ENCODE measurements at places on chromosomes 2 and 18. TPM values are rescaled to one million over a fixed set of nuclear protein-coding genes. Genes with fewer than 3 reads are reported as not detected.
A peak's percentile ranks its signal among the peaks of the same experiment; 100 is the strongest.

DNA sequence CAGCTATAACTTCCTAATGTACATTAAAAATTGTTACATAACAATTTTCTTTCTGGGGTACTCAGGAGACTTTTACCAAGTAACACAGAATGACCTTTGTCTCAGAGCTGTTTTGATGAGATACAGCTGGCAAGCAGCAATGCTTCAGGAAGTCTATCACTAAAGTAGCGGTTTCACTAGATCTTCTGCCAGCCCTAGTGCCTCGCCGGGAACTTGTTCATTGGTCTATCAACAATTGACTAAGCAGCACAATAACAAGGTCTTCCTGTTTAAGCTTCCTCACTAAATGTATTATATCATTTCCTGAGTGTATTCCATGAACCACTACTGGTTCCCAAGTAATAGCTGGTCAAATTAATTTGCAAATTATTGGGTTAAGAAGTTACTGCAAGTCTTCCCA lies 69.2 kb downstream of the TRIP12 start:
- no peak overlapping the region for H3K4me3 ChIP-seq
- H3K4me1 ChIP-seq: peaks cover 17% of the 10 kb centered on the region
- DNase-seq: no peak
- H3K27ac ChIP-seq: no peak overlapping the region
- H3K27me3 ChIP-seq: no peaks in the 10 kb centered on the region
- H3K36me3 ChIP-seq: peaks cover 39% of the 10 kb centered on the region

- peaks cover 14% of the 10 kb centered on the region for H3K36me3 ChIP-seq
- no peak overlapping the region for H3K27ac ChIP-seq
- no peaks in the 10 kb centered on the region for H3K4me1 ChIP-seq
- DNase-seq: no peak
These were observed 21.9 kb downstream of the KIF3C start for GRCh38 chr2:25960396-25960795.

DNA sequence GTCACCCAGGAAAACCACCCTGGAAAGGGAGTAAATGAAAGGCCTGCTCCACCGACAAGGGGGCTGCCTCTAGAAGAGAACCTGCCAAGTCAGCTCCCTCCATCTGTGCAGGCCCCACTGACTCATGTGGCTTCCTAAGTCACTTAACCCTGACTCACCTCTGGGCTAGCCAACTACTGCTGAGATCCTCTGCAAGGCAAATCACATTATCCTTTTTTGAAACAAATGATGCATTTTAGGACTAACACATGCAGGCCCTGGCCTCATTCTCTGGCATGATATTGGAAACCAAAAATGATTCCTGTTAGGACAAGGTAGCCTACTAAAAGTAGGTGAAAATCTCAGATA lies 474.6 kb downstream of the EPHA4 start:
- H3K27me3 ChIP-seq: no peaks in the 10 kb centered on the region
- DNase-seq: no peak
- H3K36me3 ChIP-seq: no peaks in the 10 kb centered on the region
- H3K4me3 ChIP-seq: no peak overlapping the region
- peaks cover 4% of the 10 kb centered on the region for H3K4me1 ChIP-seq
- H3K27ac ChIP-seq: no peak overlapping the region

- H3K4me1 ChIP-seq: no peaks in the 10 kb centered on the region
- no peak overlapping the region for H3K27ac ChIP-seq
- no peak for DNase-seq
- no peaks in the 10 kb centered on the region for H3K27me3 ChIP-seq
- H3K4me3 ChIP-seq: no peak overlapping the region
These were observed 22.9 kb downstream of the RTTN start for GRCh38 chr18:70182548-70182947.

- H3K4me3 ChIP-seq: no peak overlapping the region
- DNase-seq: no peak
- no peak overlapping the region for H3K27ac ChIP-seq
- H3K4me1 ChIP-seq: peaks cover 17% of the 10 kb centered on the region
- no peaks in the 10 kb centered on the region for H3K27me3 ChIP-seq
These were observed 20.9 kb downstream of the OXER1 start for GRCh38 chr2:42742740-42743658.

DNA sequence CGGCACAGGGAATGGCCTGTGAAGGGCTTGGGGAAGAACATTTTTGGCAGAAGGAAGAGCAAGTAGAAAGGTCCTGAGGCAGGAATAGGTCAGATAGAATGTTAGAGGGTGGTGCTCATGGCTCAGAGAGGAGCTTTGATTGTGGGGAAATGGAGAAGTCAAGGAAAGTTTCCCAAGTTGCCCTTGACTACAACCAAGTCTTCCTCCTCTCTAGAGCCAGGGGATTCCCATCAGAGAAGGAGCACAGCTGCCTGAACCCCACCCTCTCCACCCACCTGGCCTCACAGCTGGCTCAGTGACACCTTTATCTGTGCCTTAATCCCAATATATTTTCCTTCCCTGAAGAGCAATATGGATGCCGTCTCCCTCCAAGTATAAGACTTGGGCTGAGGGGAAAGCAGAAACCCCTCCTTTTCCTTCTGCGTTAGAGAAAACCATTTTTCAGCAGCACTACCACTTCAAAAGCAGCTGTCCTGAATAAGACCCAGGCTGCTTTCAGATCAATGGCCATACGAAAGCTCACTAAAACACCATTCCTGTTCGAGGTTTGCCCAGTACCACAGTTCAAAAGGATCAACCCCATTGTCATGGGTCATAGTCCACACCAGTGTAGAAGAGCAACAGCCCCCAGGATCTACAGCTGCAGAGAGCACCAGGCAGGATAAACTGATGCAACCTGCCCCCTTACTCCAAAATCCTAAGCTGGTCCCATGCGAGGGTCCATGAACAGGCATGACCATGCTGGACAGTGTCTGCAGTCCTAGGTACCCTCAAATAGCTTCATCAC lies 199.6 kb downstream of the AFF3 start:
- no peaks in the 10 kb centered on the region for H3K36me3 ChIP-seq
- DNase-seq: no peak
- no peaks in the 10 kb centered on the region for H3K27me3 ChIP-seq
- no peak overlapping the region for H3K4me3 ChIP-seq
- H3K4me1 ChIP-seq: no peaks in the 10 kb centered on the region

- peaks cover 65% of the 10 kb centered on the region for H3K36me3 ChIP-seq
- no peak for DNase-seq
- no peaks in the 10 kb centered on the region for H3K4me1 ChIP-seq
These were observed 7.5 kb downstream of the C2orf49 start for GRCh38 chr2:105344704-105345345.

DNA sequence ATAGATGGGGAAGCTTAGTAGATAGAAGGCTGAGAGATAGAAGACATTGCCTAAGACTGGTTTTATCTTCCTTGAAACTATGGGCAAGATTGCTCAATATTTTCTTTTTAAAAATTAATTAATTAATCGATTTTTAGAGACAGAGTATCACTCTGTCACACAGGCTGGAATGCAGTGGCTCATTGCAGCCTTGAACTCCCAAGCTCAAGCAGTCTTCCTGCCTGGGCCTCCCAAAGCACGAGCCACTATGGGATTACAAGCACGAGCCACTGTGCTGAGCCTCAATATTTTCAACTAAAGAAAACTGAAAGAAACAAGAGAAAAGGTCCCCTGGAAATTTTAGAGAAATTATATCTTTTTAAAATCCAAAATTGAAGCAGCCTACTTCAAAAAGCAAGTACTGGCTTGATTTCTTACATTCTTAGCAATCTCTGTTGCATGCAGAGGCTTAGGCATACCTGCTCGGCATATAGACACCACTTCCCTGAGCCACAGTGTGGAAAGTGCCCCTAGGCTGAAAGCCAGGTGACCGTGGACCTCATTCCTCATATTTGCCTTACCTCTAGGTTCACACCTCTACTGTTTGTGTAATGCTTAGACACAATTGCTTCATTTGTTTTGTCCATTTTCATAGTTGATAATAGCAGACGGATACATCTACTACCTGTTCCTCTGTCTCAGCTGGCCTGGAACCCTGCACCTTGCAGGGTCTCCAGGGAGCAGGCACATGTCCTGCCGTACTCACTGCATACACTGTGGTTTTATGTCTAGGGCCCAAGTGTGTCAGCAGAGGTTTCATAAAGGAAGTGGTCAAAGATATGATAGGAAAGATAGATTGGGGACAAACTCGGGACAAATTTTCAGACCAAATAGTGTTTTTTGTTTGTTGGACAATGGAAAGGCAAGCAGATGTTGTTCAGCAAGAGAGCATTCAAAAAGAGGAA lies 166.5 kb upstream of the ALPP start:
- no peak for DNase-seq
- H3K27me3 ChIP-seq: no peaks in the 10 kb centered on the region

DNA sequence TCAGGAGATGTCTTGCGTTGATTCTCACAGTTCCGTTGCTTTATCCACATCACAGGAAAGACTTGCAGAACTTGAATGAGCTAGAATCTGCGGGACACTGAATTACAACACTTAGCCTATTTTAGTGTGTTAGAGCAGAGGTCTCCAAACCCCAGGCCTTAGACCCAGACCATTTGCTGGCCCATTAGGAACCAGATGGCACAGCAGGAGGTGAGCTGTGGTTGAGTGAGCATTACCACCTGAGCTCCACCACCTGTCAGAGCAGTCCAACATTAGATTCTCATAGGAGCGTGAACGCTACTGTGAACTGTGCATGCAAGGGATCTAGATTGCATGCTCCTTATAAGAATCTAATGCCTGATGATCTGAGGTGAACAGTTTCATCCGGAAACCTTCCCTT lies 3.8 kb downstream of the MRPL30 start:
- no peak for DNase-seq
- no peak overlapping the region for H3K27ac ChIP-seq
- no peak overlapping the region for H3K4me3 ChIP-seq
- H3K36me3 ChIP-seq: peaks cover 23% of the 10 kb centered on the region
- no peaks in the 10 kb centered on the region for H3K27me3 ChIP-seq

GRCh38 chr18:22934789-22935188 lies 1.7 kb downstream of the RBBP8 start:
- H3K4me1 ChIP-seq: peaks cover 26% of the 10 kb centered on the region
- no peak for DNase-seq
- peaks cover 26% of the 10 kb centered on the region for H3K36me3 ChIP-seq
- peak overlapping the region; percentile 59 for H3K4me3 ChIP-seq
- H3K27me3 ChIP-seq: peaks cover 6% of the 10 kb centered on the region

GRCh38 chr2:204574486-204574885 lies 29.2 kb downstream of the PARD3B start:
- no peak overlapping the region for H3K4me3 ChIP-seq
- no peaks in the 10 kb centered on the region for H3K36me3 ChIP-seq
- H3K27me3 ChIP-seq: no peaks in the 10 kb centered on the region
- H3K4me1 ChIP-seq: peaks cover 5% of the 10 kb centered on the region
- H3K27ac ChIP-seq: no peak overlapping the region

DNA sequence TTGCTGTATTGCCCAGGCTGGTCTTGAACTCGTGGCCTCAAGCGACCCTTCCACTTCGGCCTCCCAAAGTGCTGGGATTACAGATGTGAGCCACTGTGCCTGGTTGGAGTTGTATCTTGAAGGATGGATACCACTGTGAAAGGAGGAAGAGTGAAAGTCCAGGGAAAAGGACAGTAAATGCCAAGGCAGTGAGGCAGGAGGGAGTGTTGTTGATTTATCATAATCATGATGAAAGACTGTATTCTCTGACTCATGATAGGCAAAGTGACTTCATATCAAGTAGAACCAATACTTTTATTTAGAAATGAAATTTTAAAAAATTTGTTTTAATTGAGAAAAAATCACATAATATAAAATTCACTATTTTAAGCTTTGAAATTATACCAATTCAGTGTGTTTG lies 162.3 kb downstream of the ARHGAP28 start:
- H3K4me3 ChIP-seq: no peak overlapping the region
- no peaks in the 10 kb centered on the region for H3K27me3 ChIP-seq
- H3K4me1 ChIP-seq: no peaks in the 10 kb centered on the region
- H3K36me3 ChIP-seq: peaks cover 15% of the 10 kb centered on the region
- no peak for DNase-seq

GRCh38 chr2:170310876-170311502 lies 133.0 kb downstream of the MYO3B start:
- no peak for DNase-seq
- H3K4me1 ChIP-seq: peaks cover 7% of the 10 kb centered on the region
- no peaks in the 10 kb centered on the region for H3K27me3 ChIP-seq
- no peak overlapping the region for H3K27ac ChIP-seq
- no peak overlapping the region for H3K4me3 ChIP-seq
- H3K36me3 ChIP-seq: no peaks in the 10 kb centered on the region

GALNT5 gene
- 0.34 TPM for total RNA-seq

LAMA3 gene
- 0.50 TPM for total RNA-seq

BMP10 gene
- total RNA-seq: not detected

GPR55 gene
- total RNA-seq: not detected

ETAA1 gene
- total RNA-seq: 23.8 TPM

CEP192 gene
- total RNA-seq: 26.8 TPM

OR6B2 gene
- not detected for total RNA-seq
